NCI-H1694 treated with DMSO at 0.1 percent for 48 hours (cell line): ENCODE measurements at places on chromosomes 5 and 9.

- no peak for DNase-seq
Observed at GRCh38 chr9:16515207-16515606, 355.3 kb downstream of the BNC2 start.

GRCh38 chr9:93306081-93306480 lies 122.1 kb downstream of the WNK2 start:
- no peak for DNase-seq

DNA sequence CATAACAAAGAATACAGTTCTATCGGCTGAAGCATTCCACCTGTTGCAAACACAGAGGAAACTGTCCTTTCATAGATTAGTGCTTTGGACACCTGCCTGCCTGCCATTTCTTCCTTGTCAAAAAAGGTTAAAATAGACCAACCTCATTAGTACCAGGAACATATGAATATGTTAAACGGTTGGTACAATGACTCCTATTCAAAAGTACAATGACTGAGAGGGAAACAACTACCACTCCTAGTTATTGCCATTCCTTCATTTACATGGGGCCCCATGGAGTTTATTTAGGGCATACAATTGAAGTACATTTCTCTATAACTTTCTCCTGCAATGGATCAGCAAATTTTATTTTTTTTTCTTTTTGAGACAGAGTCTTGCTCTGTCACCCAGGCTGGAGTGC lies 77.4 kb upstream of the PIP5K1B start:
- no peak for DNase-seq

GRCh38 chr9:130159057-130159456 lies 13.1 kb upstream of the NCS1 start:
- peak; percentile 13 for DNase-seq

GRCh38 chr5:101278917-101279316 lies 375.8 kb upstream of the ST8SIA4 start:
- no peak for DNase-seq
